Stimulated activated CD4-positive, alpha-beta T cell treated with anti-CD3 and anti-CD28 coated beads, Interleukin-2, amount 100 ng/mL, for 4 hours (primary cell): ENCODE measurements at places on chromosomes 6 and 20.

- DNase-seq = no peak
Observed at GRCh38 chr20:23095499-23095898, 9.4 kb upstream of the CD93 start.

GRCh38 chr6:10410207-10411050, 4.4 kb downstream of the TFAP2A start:
- DNase-seq = no peak

- no peak for DNase-seq
Observed at GRCh38 chr6:6277413-6277812, 43.0 kb downstream of the F13A1 start.

DNA sequence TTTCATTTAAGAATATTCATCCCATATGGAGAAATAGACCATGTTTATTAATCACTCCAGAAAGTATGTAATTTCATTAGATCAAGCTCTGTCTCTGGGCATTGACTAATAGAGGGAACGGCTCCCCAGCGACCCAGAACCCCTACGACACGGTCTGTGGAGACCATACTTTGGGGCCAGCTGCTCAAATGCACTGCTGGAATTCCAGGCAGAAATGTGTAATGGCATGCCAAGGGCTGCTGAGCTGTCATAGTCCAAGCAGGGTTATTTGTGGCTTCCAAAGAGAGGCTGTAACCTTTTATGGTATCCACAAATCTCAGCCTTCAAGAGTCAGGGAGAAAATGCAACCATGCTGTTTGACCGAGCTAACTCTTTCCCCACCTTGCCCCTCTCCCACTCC, 755.8 kb downstream of the DHX35 start:
- DNase-seq = no peak

DNA sequence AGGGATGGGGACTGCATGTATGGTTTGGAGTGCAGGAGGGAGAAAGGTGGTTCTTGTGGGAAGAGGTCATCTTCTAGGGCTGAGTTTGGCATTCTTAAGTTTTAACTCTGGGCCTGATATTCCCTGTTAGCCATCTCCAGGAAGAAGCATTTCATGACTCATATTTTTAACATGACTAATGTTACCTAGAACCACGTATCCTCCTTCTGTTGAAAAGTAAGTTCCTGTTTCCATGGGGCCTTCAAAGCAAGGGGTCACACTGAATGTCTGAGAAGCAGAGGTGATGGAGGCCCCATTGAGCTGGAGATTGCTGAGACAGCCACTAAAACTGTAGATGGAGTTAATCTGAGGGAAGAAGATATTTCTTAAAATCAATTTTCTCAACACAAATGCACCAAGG, 30.2 kb downstream of the FAM229B start:
- DNase-seq = no peak

GRCh38 chr20:44642203-44643153, 9.0 kb downstream of the ADA start:
- DNase-seq = no peak

GRCh38 chr20:8196096-8196495, 64.0 kb downstream of the PLCB1 start:
- DNase-seq = no peak

- no peak for DNase-seq
Observed at GRCh38 chr6:169503422-169504152, 198.2 kb downstream of the WDR27 start.

DNA sequence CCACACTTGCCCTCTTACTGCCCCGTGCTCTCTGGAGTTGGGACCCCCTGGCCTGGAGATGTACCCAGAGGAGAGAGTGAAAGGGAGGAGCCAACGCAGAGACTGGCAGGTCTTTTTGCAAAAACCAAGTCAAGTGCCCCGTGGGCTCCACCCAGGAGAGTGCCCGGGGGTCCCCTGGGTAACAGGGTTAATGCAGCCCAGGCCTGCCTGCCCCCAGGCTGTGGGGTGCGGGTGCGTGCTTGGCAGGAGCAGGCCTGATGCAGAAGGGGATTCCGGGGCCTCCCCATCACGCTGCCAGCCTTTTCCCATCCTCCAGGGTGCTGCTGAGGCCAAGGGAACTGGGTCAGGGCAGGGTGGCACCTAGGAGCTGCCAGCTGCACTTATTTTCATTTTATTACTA, 184.4 kb downstream of the ERMARD start:
- no peak for DNase-seq

GRCh38 chr20:58306421-58307261, 2.9 kb upstream of the RAB22A start:
- DNase-seq = peak; percentile 66

GRCh38 chr20:64242003-64242796, 13.3 kb upstream of the PCMTD2 start:
- no peak for DNase-seq

- no peak for DNase-seq
Observed at GRCh38 chr6:38183856-38184584, 364.5 kb downstream of the ZFAND3 start.

GRCh38 chr6:137399881-137400443, 94.2 kb downstream of the OLIG3 start:
- no peak for DNase-seq

GRCh38 chr6:158830736-158831135, 11.6 kb upstream of the EZR start:
- DNase-seq = no peak

DNA sequence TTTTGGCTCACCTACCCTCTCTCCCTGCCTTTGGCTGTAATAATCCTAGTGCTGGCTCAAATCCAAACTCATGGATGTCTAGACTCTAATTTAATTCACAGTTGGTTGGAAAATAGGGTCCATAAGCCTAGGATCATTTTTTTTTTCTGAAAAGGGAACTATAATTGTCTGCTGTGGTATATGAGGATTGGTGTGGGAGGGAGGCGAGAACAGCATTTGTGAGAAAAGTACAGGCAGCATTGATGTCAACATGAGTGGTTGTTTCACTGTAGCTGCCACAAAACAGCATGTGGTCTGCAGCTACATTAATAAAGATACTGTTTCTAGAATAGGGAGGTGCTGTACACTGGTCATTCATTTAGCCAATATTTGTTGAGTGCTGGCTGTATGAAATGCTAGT, 18.6 kb upstream of the POLR1H start:
- DNase-seq = no peak

DNA sequence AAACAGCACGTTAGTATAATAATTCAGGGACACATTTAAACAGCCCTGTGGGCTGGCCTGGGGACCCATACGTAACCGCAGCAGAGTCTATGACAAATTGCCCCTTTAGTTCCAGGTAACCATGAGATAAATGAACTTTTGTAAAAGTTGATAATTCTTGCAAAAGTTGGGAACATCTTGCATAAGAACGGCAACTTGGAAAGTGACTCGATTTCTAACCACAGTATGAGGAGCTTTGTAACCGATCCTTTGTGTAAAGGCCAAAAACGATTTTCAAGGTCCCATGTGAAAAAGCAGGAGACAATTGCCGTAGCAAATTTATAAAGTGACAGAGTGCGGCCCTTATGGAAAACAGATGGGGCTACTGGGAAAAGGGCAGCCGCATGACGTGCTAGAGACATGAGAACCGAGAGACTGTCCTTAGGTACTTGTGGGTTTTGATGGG, 81.6 kb downstream of the PSMG4 start:
- no peak for DNase-seq

DNA sequence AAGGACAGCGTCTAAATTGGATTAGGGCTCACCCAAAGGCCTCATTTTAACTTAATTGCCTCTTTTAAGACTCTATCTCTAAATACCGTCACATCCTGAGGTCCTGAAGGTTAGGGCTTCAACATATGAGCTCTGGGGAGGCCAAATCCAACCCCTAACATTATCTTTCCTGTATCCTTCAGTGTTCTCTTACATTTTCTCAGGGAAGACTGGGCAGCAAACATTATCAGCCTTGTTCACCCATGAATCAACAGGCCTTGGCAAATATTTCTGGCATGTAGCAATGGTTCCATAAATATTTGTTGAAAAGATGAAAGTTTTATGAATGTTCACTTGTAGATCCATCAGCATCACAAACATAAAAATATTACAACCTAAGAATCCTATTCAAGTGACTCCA, 24.6 kb upstream of the FOXF2 start:
- DNase-seq = no peak

DNA sequence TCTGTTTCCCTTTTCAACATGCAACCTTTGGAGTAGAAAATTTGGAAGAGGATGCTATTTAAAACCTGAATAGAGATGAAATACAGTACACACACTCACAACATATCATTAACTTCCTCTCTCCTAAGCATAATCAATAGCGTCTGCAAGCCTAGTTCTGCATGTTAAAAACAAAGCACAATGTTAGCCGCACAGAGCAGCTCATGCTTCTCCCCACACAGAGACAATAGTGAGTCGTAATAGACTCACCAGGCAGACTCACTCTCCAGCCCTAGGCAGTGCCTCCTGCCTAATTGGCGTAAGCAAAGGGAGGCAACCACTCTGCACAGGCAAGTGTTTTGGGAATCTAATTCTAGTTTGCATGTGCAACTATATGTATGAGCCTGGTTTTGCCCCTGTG, 45.8 kb upstream of the ARID1B start:
- no peak for DNase-seq

GRCh38 chr6:141946502-141946901, 186.2 kb upstream of the GJE1 start:
- DNase-seq = no peak

DNA sequence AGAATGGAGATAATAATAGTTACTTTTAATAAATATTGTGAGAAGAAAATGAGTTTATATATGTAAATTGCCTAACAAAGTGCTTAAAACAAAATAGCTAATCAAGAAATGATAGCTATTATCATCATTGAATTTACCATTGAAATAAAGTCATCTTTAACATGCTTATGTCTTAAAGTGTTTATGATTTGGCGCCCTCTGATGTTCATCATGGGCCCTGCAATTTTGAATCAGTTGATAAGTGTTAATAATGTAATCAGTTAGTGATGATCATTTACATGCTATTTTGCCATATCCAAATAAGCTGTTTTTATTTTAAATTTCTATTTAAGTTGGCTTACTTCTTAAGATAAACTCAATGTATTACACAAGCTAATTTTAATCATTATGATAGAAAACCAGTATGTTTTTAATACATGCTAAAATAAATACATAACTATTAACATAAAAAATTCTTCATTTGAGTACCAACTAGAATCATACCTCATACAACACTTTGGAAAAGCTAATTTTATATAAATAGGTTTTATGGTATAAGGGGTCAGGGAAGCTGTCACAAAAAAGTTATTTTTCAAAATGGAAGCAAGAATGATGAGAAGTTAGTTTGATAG, 39.2 kb upstream of the TPD52L1 start:
- no peak for DNase-seq

DNA sequence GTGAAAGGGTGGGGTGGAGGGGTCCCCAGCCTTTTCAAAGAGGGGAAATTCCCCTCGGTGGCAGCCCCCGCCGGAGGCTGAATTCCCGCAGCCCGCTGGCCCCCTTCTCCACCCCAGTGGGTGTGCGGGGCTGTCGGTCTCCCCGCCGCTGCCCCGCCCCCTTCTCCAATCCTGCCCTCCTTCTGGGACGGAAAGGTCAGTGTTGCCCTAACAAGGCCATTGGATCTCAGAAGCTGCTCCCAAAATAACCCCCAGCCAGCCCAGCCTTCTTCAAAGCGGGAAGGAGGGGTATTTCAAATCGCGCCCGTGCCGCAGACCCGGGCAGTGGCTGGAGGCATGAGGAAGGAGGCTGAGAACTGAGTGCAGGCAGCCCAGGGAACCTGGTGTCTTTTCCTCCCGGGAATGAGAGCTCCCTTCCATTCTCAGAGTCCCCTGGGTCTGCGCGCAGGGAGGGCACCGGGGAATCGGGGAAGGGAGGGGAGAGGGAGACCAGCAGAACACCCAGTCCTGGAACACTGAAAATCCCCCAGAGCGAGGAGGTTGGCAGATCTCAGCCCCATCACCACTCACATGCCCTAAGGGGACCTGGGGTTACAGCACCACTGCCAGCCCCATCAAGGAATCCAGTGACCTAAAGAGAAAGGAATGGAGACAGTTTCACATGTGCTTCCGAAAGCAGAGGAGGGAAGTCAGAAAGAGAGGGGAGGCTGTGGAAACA, at the start of gene JPH2:
TSS of gene JPH2 (minus strand) at position 135 of the 718 bp plus-strand sequence. CDS start 483 bp downstream, outside the sequence.
- no peak for DNase-seq

DNA sequence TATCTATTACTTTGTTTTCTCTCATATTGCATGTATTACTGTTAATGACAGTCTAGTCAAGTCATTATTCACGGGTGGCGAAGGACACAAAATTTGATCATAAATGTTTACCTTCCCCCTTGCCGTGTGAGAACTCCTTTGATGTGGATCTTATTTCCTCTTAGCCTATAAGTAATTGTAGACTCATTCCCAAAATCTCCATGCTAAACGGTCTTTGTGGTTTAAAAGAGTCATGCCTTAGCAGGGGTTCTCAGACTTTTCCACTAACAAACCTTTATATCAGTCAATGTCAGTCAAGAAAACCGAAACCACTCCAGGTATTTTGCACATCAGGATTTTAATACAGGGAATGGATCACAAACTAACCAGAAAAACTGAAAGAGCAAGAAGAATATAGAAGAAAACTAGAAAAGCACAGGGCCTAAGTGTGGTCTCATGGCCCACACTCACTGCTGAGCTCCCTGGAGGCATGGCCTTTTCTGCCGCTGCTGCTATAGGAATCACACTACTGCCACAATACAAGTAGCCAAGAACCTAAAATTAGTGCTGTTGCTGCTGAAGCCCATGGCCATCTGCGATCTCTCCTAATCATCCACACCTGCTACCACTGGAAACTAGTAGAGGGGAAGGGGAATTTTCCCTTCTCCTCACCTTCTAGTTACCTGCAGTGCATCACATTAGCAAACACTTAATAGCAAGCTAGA, 186.0 kb upstream of the POU3F2 start:
- DNase-seq = no peak

- DNase-seq = no peak
Observed at GRCh38 chr6:35391240-35391968, 49.0 kb downstream of the PPARD start.
